ENCODE measurements at places on chromosomes 4 and X.

DNA sequence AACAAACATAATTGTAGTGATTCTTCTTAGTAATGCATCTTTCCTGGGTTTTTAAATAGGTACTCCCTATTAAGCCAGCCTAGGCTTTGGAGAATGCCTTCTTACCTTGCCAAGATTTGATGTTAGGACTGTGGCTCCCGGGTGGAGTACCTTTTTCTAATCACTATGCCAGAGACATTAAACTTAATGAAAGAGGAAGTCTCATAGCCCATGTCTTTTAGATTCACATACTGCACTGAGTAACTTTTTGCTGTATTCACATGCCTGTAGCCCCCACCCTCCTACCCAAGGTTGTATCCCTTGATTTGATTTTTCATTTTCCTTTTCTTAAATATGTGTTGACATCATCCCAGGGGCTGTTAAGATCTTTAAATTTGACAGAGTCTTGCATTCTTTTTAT is 104.2 kb upstream of the TLR2 start:
- no peak for DNase-seq

DNA sequence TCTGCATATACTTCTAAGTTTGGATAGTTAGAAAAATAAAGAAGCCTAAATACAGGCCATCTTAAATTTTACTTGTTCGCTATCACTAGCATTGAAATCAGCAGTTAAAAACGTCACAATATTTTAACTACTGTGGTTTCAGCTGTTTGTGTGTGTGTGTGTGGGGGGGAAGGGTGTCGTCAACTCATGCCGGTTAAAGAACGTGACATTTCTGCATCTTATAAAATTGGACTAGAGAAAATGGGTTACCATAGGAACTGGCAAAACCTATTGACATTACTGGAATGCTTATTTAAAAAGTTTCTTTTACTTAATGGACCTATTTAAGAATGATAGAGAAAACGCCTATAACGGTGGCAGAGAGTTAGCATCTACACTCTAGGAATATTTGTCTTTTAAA is 1.2 kb upstream of the CNKSR2 start:
- no peak for DNase-seq

DNA sequence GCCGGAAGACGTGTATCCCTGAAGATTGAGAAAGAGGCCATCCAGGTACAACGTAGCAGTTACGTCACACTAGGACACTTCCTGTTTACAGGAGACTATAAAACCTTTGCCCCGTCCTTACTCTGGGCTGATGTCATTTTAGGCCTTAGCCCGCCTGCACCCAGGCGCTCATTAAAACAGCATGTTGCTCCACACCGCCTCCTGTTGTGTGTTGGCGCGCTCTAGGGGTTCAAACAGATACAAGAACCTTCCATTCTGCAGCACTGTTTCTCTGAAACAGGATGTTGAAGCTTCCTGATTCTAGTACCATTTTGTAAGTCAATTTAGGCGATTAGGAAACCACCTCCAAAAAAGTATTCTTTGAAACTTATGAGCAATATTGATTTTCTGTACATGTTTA is 722.1 kb downstream of the PCDH7 start:
- DNase-seq = no peak

DNA sequence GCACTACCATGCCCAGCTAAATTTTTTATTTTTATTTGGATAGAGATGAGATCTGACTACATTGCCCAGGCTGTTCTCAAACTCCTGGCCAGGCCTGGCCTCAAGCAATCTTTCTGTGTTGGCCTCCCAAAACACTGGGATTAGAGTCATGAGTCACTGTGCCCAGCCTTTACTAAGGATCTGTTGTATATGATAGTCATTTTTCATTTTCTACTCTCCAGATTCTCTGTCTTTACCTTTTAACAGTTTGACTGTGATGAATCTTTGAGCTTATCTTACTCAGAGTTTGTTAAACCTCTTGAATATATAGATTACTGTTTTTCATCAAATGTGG is 161.8 kb downstream of the FNIP2 start:
- DNase-seq = peak; percentile 30

- peak; percentile 97 for DNase-seq
Observed at GRCh38 chrX:16114611-16115010, 8.8 kb upstream of the GRPR start.

GRCh38 chr4:32440391-32440790 is 1720.2 kb downstream of the PCDH7 start:
- no peak for DNase-seq

DNA sequence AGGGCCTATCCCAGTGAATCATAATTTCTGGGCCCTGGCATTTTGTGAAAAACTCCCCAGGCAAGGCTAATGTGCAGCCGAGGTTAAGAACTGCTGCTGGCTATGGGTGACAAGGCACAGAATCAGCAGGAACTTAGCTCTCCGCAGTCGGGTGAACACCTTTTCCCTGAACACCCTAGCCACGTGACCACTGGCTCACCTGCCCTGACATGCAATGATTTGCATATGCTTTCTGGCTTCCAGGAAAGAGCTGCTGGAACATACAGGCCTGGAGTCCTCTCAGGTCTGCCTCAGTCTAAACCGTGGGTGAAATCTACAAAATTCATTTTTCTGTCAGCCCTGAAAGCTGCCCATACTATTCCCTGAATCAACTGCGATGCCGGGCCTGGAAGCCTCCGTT is 56.6 kb downstream of the ZNF827 start:
- DNase-seq = no peak

GRCh38 chr4:81470456-81471297 is 1.0 kb downstream of the RASGEF1B start:
- DNase-seq = no peak

DNA sequence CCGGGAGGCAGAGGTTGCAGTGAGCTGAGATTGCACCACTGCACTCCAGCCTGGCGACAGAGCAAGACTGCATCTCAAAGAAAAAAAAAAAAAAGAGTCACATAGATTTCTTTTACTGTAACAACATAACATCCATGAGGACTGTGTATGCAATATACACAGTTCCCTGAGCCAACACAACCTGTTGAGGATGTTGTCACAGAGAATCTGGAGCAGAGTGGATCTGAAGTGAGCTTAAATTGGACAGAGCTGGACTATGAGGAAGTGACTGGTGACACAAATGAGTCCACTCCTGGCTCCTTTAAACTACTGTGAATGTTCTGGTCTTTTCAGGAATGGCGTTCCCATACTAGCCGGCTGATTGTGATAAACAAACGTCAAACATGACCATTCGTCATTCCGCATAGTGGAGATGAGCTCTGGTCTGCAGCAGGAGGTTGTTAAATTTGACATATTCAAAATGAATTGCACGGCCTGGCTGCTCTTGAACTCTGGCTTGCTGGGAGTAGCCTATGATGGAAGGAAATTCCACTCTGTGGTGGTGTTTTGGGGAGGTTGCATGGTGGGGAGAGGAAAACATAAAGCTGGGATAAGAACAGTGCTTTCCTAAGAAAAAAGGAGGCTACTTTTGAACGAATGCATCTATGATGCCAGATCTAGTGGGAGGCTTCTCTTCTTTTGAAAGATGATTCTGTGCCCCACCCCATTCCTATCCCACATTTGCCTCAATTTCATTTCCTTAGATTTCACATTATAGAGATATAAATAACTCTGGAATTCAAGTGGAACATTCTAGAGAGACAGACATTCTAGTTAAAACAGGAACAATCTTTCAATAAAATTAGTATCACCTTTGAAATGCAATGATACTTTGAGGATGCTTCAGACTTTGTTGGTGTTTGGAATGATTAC is 149.5 kb downstream of the SHROOM3 start:
- DNase-seq = peak; percentile 45

Data from fibroblast of skin of back (primary cell).